ENCODE measurements at places on chromosomes 1 and 21. TPM values are rescaled to one million over a fixed set of nuclear protein-coding genes. Genes with fewer than 3 reads are reported as not detected.

CYP4B1 gene
- 21.9 TPM for total RNA-seq

GRCh38 chr1:5120559-5120958 is 466.1 kb downstream of the AJAP1 start:
- H3K27me3 ChIP-seq: peaks cover 2% of the 10 kb centered on the region
- no peak overlapping the region for H3K27ac ChIP-seq
- H3K4me3 ChIP-seq: no peak overlapping the region
- no peaks in the 10 kb centered on the region for H3K36me3 ChIP-seq

GRCh38 chr1:217433664-217434063 is 197.2 kb downstream of the GPATCH2 start:
- no peak overlapping the region for H3K27ac ChIP-seq
- no peak for DNase-seq
- no peaks in the 10 kb centered on the region for H3K4me1 ChIP-seq
- no peak overlapping the region for H3K4me3 ChIP-seq
- H3K27me3 ChIP-seq: no peaks in the 10 kb centered on the region

DNA sequence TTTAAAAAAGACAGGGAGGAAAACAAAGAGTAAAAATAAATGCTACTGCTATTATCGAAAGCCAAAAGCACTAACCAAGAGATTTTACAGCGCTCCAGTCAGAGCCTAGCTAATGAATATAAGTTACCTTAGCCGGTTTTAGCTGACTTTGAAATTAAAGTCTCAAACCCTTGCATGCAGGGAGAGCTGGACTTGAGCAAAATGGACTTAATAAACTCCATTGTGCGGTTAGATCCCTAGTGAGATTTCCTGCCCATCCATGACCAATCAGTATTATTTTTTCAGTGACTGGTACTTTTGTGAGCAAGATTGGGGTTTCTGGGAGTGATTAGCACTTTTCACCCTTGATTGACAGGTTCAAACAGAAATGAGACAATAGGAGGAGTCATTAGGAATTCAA is 333.4 kb upstream of the ADGRL2 start:
- no peaks in the 10 kb centered on the region for H3K4me1 ChIP-seq
- no peaks in the 10 kb centered on the region for H3K27me3 ChIP-seq
- H3K27ac ChIP-seq: no peak overlapping the region
- no peaks in the 10 kb centered on the region for H3K36me3 ChIP-seq
- no peak for DNase-seq

DNA sequence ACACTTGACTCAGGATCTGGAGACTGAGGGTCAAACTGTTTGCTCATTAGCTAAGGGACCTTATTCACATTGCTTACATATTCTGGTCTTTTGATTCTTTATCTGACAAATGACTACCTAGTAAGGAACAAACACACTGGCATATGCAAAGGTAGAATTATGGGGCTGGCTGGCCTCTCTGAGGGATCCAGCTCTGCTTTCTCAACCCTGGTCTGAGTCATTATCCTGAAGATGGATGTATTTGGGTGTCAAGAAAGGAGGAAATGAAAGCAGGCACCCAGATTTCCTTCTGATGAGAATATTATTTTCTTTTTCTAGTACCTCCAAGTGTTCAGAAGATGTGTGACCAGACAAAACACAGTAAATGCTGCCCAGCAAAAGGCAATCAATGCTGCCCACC is 6.0 kb downstream of the SMCP start:
- no peaks in the 10 kb centered on the region for H3K4me1 ChIP-seq
- no peak overlapping the region for H3K4me3 ChIP-seq
- H3K27me3 ChIP-seq: no peaks in the 10 kb centered on the region
- DNase-seq: no peak
- H3K27ac ChIP-seq: no peak overlapping the region

CNKSR1 gene
- total RNA-seq: 54.8 TPM

GRCh38 chr1:160781914-160782689 is 13.9 kb upstream of the LY9 start:
- no peak overlapping the region for H3K27ac ChIP-seq
- H3K4me1 ChIP-seq: no peaks in the 10 kb centered on the region

DNA sequence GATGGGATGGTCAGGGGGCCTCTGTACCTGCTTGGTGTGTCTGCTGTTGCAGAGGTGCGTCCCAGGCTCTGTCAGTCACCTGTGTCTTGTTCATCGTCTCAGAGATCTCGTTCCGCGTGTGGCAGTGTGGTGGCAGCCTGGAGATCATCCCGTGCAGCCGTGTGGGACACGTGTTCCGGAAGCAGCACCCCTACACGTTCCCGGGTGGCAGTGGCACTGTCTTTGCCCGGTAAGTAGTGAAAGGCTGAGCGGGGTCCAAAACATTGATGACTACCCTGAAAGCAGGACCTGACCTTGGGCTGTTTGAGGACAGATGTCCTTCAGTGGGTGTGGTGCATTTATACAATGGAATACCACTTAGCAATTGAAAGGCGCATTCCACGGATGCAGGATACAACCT is 171.0 kb downstream of the PGBD5 start:
- H3K36me3 ChIP-seq: peaks cover 4% of the 10 kb centered on the region
- H3K4me1 ChIP-seq: peaks cover 9% of the 10 kb centered on the region
- DNase-seq: no peak
- H3K4me3 ChIP-seq: no peak overlapping the region
- H3K27me3 ChIP-seq: no peaks in the 10 kb centered on the region
- no peak overlapping the region for H3K27ac ChIP-seq

GRCh38 chr1:157955857-157956256 is 37.6 kb upstream of the KIRREL1 start:
- H3K4me3 ChIP-seq: no peak overlapping the region
- H3K36me3 ChIP-seq: no peaks in the 10 kb centered on the region
- H3K27ac ChIP-seq: no peak overlapping the region
- DNase-seq: no peak
- no peaks in the 10 kb centered on the region for H3K27me3 ChIP-seq

CD34 gene
- total RNA-seq: 61.1 TPM

DNA sequence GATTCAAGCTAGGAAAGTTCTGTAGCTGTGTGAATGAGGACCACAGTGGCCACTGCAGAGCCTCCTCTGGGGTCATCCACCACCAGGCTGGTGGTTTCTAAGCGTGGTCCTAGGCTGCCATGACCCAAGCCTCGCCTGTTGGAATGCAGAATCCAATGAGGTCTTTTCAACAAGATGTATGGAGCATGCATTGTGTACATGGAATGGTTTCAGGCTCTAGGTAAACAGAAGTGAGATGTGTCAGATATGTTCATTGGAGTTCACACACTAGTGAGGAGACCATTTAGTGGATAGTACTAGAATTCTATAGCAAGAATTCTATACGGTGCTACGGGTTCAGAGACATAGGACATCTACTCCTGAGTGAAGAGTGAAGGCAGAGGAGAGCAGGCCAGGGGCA is 10.7 kb downstream of the RNU5D-1 start:
- no peaks in the 10 kb centered on the region for H3K36me3 ChIP-seq
- H3K4me3 ChIP-seq: no peak overlapping the region
- H3K27me3 ChIP-seq: no peaks in the 10 kb centered on the region

DNA sequence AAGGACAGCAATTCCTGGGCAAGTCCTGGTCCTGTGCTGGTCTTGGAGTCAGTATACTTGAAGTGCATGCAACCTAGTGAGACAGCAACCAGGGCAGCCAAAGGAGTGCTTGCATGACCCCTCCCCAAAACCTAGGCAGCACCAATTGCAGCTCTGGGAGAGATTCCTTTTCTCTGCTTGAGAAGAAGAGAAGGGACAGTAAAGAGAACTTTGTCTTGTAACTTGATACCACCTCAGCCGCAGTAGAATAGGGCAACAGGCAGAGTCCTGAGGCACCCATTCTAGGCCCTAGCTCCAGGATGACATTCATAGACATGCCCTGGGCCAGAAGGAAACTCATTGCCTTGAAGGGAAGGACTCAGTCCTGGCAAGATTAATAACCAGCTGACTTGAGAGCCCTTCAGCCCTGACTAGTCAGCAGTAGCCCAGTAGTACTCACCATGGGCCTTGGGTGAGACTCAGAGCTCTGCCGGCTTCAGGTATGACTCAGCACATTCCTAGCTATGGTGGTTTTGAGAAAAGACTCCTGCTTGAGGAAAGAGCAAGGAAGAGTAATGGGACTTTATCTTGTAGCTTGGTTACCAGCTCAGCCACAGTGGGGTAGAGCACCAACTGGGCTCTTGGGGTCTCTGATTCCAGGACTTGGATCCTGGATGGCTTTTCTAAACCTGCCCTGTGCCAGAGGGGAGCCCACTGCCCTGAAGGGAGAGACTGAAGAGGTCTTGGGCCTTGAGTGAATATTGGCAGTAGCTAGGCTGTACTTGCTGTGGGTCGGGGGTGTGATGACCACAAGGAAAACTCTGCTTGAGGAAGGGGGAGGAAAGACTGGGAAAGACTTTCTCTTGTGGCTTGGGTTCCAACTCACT is 51.7 kb upstream of the ACADM start:
- H3K4me3 ChIP-seq: no peak overlapping the region
- no peak for DNase-seq
- no peaks in the 10 kb centered on the region for H3K36me3 ChIP-seq
- H3K4me1 ChIP-seq: no peaks in the 10 kb centered on the region
- H3K27ac ChIP-seq: no peak overlapping the region
- no peaks in the 10 kb centered on the region for H3K27me3 ChIP-seq

OR2G6 gene
- total RNA-seq: not detected

PRAMEF7 gene
- total RNA-seq: not detected

DNA sequence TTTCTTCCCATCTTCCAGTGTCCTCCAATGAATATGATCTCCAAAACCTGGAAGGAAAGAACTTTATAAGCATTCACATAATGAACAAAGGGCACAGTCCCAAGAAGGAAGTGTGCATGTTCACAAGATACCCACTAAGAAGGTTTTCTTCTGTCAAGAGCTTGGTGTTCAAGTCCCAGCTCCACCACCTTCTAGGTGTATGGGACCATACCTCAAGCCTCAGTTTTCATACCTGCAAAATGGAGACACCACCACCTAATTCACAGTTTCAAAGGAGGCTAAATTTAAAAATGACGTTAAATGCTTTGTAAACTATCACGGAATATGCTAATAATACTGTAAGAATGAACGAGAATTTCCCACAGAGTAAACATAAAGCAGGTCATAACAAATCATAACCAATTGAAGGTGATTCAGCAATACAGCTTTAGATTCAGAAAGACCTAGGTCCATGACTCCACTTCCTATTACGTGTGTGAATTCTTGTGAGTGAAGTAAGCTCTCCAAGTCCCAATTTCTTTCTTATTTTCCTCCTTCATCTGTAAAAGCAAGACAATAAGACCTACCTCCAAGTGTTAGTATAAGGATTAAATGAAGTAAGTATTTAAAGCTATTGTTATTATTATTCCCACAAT is 8.1 kb upstream of the KTI12 start:
- DNase-seq: no peak
- no peak overlapping the region for H3K27ac ChIP-seq
- H3K4me3 ChIP-seq: no peak overlapping the region
- H3K36me3 ChIP-seq: no peaks in the 10 kb centered on the region

CTSK gene
- 2.8 TPM for total RNA-seq

DNA sequence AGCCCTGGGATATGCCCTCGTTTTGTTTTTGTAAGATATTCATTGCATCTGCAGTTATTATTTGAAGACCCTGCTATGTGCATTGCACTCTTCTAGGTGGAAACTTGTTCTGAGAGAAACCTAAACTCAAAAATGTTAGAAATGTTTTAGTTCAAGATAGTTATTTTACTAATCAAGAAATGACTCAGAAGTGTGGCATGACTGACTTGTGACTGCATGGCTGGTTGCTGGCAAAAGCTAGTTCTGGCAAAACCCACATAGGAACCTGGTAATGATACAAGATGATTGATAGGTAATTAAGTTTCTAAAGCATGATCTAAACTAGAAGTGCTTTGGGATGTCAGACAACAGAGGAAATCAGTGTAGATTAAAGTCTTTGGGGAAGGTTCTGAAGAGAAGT is 33.8 kb upstream of the NFASC start:
- no peak overlapping the region for H3K4me3 ChIP-seq
- H3K4me1 ChIP-seq: no peaks in the 10 kb centered on the region
- peaks cover 9% of the 10 kb centered on the region for H3K27me3 ChIP-seq
- H3K36me3 ChIP-seq: no peaks in the 10 kb centered on the region
- no peak overlapping the region for H3K27ac ChIP-seq

MPZ gene
- 0.30 TPM for total RNA-seq

ADAMTS4 gene
- 8.9 TPM for total RNA-seq

- no peaks in the 10 kb centered on the region for H3K4me1 ChIP-seq
- peaks cover 28% of the 10 kb centered on the region for H3K36me3 ChIP-seq
- peak; percentile 23 for DNase-seq
- H3K4me3 ChIP-seq: peak within 1 kb of the TSS; percentile 61
- no peaks in the 10 kb centered on the region for H3K27me3 ChIP-seq
- H3K27ac ChIP-seq: no peak within 1 kb of the TSS
Observed at GRCh38 chr1:42784946-42785693, at the start of gene TMEM269. Gene TMEM269 (plus strand): TSS chr1:42784991. CDS start chr1:42789894, 4,903 bp downstream.

SLC19A2 gene
- 135 TPM for total RNA-seq

- H3K27me3 ChIP-seq: no peaks in the 10 kb centered on the region
- H3K4me3 ChIP-seq: no peak overlapping the region
- peaks cover 13% of the 10 kb centered on the region for H3K4me1 ChIP-seq
- DNase-seq: no peak
- no peak overlapping the region for H3K27ac ChIP-seq
Observed at GRCh38 chr21:46193829-46194373, 9.6 kb upstream of the SPATC1L start.

DNA sequence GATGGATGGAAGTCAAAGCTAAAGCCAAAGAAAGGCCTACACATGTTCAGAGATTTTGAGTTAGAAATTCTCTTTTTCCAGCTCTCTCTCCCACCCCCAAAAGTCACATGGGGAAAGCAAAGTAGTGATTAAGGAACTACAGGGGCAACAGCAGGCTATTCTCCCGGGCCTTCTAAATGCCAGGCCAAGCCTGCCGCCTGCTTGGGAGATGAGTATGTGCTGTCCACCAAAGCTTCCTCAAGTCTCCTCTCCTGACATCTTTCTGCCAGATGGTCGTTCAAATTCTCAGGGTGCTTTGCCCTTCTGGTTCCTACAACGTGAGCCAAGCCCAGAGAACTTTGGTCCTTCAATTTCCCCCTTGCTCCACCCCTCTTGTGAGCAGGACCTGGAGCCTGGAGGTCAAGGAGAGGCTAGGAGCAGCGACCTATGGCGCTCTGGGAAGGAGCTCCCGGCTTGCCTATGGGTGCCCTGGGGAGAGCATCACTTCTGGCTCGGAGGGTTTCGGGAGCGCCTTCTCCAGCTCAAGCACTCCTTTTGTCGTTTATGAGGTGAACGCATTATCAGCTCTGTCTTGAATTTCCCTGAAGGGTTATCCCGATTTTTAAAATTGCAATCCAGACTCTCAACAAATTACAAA is 4.4 kb upstream of the PRRX1 start:
- no peaks in the 10 kb centered on the region for H3K36me3 ChIP-seq
- no peak overlapping the region for H3K27ac ChIP-seq
- no peaks in the 10 kb centered on the region for H3K27me3 ChIP-seq
- no peaks in the 10 kb centered on the region for H3K4me1 ChIP-seq
- H3K4me3 ChIP-seq: no peak overlapping the region

- H3K36me3 ChIP-seq: no peaks in the 10 kb centered on the region
- no peaks in the 10 kb centered on the region for H3K4me1 ChIP-seq
- H3K27ac ChIP-seq: peak overlapping the region; percentile 48
- no peaks in the 10 kb centered on the region for H3K27me3 ChIP-seq
Observed at GRCh38 chr21:33578959-33579542, 9.4 kb downstream of the DONSON start.

All from psoas muscle (tissue), 8 donors.